ENCODE measurements at places on chromosomes 16 and 17.

DNA sequence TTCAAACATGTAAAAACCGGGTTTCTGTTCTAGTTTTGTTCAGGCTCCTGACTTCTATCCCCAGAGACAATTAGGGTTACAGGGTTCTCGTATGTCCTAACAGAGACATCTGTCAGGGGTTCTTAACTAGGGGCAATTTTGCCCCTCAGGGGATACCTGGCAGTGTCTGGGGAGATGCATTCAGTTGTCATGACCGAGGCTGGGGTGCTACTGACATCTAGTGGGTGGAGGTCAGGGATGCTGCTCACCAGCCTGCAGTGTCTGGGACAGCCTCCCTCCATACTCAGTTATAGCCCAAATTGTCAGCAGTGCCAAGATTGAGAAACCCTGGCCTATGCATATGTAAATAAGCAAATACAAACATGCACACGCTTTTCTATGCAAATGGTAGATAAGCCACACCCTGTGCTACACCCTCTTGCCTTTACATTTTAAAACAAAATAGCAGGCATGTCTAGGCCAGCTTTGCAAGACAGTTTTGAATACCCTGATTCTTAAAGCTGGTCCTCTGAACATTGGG, 37.4 kb downstream of the CLEC16A start:
- DNase-seq: no peak

DNA sequence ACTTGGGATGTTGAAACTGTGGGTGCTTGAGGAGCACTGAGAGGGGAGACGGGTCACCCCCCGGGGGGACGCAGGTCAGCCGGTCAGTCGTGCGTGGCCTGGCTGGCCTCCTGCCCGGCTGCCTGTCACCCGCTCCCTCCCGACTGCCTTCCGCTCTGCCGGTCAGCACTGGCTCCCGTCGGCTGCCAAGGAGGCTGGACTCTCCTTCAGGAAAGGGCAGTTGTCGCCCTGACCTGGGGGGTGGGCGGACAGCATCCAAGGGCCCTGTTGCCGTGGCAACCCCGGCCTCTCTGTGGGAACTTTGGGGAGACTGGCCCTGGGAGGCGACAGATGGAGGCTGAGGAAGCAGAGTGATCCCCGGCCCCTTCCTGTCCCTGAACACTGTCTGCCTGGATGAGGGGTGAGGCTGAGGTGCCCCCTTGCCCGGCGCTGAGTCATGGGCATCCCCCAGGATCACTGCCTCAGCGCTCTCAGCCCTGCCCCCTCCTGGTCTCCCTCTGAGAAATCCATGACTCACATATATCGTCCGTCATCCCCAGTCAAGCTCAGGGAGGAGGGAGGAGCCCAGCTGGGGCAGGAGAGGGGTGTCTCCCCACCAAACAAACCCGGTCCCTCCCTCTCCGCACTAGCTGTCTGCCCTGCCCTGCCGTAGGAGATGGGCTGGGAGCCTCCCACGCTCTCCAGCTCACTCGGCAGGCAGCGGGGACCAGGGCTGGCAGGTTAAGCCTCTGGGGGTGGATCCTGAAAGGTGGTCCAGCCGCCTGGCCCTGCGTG, at the start of gene ADGRG1:
Gene ADGRG1, plus strand, starts transcription at position 623 of the 774 bp plus-strand sequence. CDS start 21,658 bp downstream, outside the sequence.
- peak; percentile 30 for DNase-seq

DNA sequence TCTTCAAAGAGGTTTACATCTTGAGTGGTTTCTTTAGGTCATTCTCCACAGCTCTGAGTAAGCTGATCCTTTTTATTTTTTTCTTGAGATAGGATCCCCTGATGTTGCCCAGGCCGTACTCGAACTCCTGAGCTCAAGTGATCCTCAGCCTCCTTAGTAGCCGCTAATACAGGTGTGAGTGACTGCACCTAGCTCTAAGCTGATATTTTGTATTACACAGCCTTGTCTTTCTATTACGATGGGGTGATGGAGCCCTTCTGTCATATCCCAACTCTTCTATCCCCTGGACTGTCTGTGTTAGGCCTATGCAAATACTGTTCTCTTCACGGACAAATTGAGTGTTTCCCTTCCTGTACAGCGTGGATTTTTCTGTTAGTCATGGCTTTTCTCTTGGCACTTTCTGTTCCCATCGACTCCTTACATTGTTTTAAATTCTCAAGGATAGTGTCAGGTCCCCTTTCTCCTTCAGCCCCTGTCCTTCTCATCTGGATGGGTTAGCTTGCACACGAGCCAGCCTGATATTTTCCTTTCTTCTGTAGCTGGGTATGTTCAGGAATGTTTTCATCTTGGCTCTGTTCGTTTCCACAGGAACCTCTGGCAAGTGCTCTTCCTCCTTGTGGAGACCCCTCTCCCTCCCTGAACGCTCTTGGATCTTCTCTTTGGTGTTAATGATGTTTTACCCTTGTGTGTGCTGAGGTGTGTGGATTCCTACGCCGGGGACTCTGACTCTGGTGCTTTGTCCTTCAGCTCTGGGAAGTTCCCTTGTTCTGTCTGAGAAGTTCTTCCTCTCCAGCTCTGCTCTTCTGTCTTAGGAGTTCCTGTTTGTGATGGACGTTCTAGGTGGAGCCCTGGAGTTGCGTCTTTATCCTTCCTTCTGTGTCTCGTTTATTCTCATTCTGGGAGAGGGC, 2.3 kb downstream of the BANP start:
- DNase-seq: no peak

GRCh38 chr16:15843635-15844279, 13.1 kb downstream of the MYH11 start:
- DNase-seq: no peak

- no peak for DNase-seq
These were observed 103.3 kb upstream of the CIBAR2 start for GRCh38 chr16:85215478-85216118.

DNA sequence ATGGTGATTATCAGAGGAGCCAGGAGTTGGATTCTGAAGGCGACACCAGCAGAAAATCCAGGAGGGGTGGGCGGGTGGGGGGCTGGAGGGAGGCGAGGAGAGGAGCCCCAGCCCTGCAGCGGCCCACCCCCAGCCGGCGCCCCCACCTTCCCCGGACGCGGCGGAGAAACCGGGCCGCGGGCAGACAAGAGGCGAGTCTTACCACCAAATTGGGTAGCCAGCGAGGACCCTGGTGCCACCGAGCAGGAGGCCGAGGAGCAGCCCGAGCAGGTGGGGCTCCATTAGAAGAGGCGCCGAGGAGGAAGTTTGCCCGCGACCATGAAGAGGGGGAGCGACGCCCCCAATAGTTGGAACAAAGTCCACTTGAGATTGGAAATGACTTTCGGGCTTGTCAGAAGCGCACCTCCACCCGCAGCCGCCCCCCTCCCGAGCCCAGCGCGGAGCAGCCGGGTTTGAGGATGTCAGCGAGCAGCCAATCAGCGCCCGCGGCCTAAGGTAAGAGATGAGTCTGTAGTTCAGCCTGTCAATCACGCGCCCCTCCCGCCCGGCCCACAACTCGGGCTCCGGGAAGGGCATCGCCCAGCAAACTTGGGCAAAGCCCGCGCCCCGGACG, at the start of gene WNT3:
Gene WNT3, minus strand, starts transcription at position 377 of the 613 bp plus-strand sequence. Its CDS starts 95 bp downstream, at position 282.
- no peak for DNase-seq

DNA sequence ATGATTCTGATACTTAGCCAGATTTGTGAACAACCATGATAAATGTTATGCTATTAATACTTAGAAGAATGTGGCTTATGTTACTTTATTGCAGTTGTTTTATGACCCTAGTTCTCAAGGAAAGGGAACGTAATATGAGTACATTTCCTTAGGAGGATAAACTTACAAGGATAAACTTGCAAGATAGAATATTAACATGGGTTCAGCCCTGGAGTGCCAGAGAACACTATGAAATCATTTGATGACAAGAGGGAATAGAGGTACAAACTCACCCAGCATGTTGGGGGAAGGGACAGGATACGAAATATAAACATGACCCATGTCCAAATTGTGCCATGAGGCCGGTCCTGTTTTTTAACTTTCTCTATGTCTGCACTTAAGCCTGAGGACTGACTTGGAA, 13.0 kb upstream of the ABCA5 start:
- DNase-seq: no peak

DNA sequence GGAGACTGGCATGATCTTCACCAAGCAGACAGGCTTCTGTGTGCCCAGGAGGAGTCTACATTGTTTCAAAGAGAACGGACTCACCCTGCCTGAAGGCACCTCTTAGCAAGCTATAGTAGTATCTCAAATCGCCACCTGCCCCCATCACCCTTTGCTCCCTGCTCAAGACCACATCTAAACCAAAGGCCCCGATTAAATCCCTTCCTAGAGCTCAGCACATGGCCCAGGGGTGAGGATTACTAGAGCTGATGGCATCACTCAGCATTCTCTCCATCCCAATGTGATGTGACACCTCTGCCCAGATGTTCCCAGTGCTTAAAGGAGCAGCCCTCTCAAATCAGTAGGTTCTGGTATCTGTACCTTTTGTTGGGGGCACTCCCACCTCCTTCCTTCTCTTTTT, 8.0 kb upstream of the CDC42EP4 start:
- DNase-seq: no peak

- no peak for DNase-seq
These were observed 476 bp upstream of the LPCAT2 start for GRCh38 chr16:55508271-55508921.

- no peak for DNase-seq
These were observed 125.8 kb downstream of the CCDC182 start for GRCh38 chr17:57619061-57619937.

GRCh38 chr16:67393788-67394154, 473 bp upstream of the TPPP3 start:
- no peak for DNase-seq

- DNase-seq: no peak
These were observed 77.8 kb downstream of the WWP2 start for GRCh38 chr16:69839798-69840409.

DNA sequence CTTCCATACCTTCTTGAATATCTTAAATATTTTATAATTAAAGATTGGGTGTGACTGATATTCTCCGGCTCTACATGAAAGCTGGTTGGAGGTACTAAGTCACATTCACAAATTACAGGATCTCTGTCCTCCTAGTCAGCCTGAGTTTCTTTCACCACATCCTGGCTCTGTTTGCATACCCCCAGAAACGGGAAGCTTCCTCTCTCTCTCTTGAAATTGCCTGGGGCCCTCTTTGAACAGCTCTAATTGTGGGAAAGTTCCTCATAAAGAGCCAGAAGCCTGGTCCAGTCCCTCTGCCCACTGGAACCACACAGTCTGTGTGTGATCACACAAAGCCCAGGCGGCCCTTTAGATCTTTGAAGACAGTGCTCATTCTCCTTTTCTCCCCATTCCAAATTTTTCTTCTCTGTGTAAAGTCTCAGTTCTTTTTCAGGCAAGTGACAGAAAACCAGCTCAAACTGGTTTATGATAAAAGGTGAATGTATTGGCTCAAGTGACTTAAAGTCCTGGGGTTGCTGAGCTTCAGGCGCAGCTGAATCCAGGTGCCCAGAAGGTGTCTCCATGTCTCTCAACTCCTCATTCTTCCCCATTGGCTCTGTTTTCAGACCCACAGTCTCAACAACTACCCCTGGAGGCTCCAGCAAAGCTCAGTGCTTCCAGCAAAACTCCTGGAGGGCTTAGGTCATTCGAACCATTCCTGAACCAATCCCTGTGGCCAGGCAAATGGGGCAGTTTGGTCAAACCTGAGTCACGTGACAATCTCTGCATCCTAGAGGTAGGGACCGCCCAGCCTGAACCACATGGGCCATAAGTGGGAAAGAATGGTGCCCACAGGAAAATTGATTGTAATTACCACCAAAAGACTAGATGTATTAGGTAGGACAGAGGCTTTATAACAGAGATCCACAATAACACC, 8.5 kb upstream of the RAI1 start:
- no peak for DNase-seq

- no peak for DNase-seq
These were observed 162.8 kb upstream of the ANKFN1 start for GRCh38 chr17:55990332-55991006.

GRCh38 chr16:1261131-1261892, 5.4 kb downstream of the TPSD1 start:
- no peak for DNase-seq

- no peak for DNase-seq
These were observed 13.5 kb downstream of the GNAO1 start for GRCh38 chr16:56204816-56205215.

DNA sequence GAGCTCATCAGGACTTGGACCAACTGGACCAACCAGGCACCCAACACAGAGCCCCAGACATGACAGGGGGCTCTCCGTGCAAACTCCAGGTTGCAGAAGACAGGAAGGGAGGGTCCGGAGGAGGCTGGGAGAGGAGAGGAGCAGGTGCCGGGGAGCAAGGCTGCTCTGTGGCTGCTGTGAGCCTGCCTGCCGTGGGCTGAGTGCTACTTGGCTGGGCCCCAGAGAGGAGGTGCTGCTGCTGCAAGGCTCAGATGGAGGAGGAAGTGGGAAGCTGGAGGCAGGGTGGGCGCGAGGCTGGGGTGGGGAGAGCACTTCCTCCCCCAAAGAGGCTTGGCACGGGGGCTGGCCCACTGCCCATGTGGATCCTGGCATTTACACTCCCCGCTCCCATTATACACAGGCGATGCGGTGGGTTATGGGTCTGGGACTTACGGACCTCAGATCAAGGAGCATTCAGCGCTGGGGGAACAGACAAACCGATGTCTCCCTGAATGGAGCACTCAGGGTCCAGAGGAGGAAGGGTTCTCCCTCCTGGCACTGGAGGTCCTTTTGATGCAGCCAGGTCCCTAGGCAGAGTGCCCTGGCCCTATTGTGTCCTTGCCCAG, 15.9 kb downstream of the EPOP start:
- no peak for DNase-seq

DNA sequence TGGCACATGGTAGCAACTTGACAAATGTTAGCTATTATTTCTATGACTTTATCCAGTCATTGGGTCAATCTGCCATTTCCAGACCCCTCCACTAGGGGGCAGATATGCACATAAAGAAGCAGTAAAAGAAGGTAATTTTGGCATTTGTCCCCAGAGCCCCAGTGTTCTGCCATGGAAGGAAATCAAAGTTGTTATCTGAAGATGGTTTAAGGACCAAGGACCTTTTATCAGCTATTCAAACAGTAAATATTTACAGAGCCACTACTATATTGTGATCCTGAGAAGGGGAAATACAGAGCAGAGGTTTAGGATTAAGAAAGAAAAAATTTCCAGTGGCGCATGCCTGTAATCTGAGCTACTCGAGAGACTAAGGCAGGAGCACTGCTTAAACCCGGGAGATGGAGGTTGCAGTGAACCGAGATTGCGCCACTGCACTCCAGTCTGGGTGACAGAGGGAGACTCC, 20.0 kb downstream of the TRAF4 start:
- DNase-seq: peak; percentile 42

GRCh38 chr17:1565877-1566276, 3.3 kb upstream of the PITPNA start:
- no peak for DNase-seq

DNA sequence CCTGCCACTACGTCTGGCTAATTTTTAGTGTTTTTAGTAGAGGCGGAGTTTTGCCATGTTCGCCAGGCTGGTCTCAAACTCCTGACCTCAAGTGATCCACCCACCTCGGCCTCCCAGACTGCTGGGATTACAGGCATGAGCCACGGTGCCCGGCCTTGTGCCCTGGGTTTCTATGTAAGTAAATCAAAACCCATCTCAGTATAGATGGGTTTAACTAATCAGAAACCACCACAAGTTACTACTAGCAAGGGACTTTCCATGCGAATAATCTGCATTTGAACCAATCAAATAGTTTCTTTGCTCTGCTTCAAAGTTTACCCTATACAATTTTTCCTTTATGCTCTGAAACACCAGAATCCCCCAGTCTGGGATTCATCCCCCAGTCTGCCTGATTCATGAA, 16.5 kb upstream of the EIF1 start:
- DNase-seq: no peak
